ENCODE measurements at places on chromosomes 5 and 9. TPM values are rescaled to one million over a fixed set of nuclear protein-coding genes. Genes with fewer than 3 reads are reported as not detected.

FBP1 gene
- total RNA-seq = not detected

CCNJL gene
- total RNA-seq = 10.0 TPM

NMRK1 gene
- 5.4 TPM for total RNA-seq

UGT3A1 gene
- total RNA-seq = not detected

NEUROG1 gene
- not detected for total RNA-seq

CER1 gene
- not detected for total RNA-seq

KCNV2 gene
- total RNA-seq = not detected

BSPRY gene
- total RNA-seq = not detected

SHISAL2B gene
- not detected for total RNA-seq

ZNF883 gene
- 0.84 TPM for total RNA-seq

MRPS27 gene
- total RNA-seq = 54.2 TPM

MTREX gene
- 36.2 TPM for total RNA-seq

DMRT3 gene
- total RNA-seq = not detected

SPATA31E1 gene
- total RNA-seq = not detected

FRMPD1 gene
- total RNA-seq = 0.10 TPM

ARHGEF28 gene
- 11.5 TPM for total RNA-seq

LHX3 gene
- total RNA-seq = 0.08 TPM

SLIT3 gene
- total RNA-seq = 13.2 TPM

IL13 gene
- total RNA-seq = not detected

ADAMTS2 gene
- 0.09 TPM for total RNA-seq

GDA gene
- 1.0 TPM for total RNA-seq

LCN12 gene
- 1.3 TPM for total RNA-seq

GPR150 gene
- total RNA-seq = 0.16 TPM

EXOSC2 gene
- 48.2 TPM for total RNA-seq

BAAT gene
- total RNA-seq = 0.23 TPM

KIF12 gene
- 2.1 TPM for total RNA-seq

LCNL1 gene
- 0.10 TPM for total RNA-seq

OR2V2 gene
- not detected for total RNA-seq

PKD2L2 gene
- total RNA-seq = 0.07 TPM

CYLC2 gene
- total RNA-seq = not detected

TLR4 gene
- total RNA-seq = 0.07 TPM

SLC6A18 gene
- not detected for total RNA-seq
